ENCODE measurements at places on chromosomes 1 and 21. TPM values are rescaled to one million over a fixed set of nuclear protein-coding genes. Genes with fewer than 3 reads are reported as not detected.

FCRL5 gene
- not detected for total RNA-seq

RAP1GAP gene
- total RNA-seq = not detected

ETV3L gene
- total RNA-seq = not detected

SLAMF6 gene
- not detected for total RNA-seq

MCOLN2 gene
- total RNA-seq = 0.37 TPM

PTGFRN gene
- 32.1 TPM for total RNA-seq

SPRR2B gene
- total RNA-seq = not detected

LIN28A gene
- not detected for total RNA-seq

KCNJ9 gene
- under 0.01 TPM for total RNA-seq

ANGPTL3 gene
- under 0.01 TPM for total RNA-seq

DNM3 gene
- 1.8 TPM for total RNA-seq

CELA3A gene
- total RNA-seq = not detected

HPCAL4 gene
- total RNA-seq = not detected

NHLH1 gene
- 0.20 TPM for total RNA-seq

RPTN gene
- total RNA-seq = not detected

BNIPL gene
- total RNA-seq = 0.37 TPM
